ENCODE measurements at places on chromosomes 13 and 19.

DNA sequence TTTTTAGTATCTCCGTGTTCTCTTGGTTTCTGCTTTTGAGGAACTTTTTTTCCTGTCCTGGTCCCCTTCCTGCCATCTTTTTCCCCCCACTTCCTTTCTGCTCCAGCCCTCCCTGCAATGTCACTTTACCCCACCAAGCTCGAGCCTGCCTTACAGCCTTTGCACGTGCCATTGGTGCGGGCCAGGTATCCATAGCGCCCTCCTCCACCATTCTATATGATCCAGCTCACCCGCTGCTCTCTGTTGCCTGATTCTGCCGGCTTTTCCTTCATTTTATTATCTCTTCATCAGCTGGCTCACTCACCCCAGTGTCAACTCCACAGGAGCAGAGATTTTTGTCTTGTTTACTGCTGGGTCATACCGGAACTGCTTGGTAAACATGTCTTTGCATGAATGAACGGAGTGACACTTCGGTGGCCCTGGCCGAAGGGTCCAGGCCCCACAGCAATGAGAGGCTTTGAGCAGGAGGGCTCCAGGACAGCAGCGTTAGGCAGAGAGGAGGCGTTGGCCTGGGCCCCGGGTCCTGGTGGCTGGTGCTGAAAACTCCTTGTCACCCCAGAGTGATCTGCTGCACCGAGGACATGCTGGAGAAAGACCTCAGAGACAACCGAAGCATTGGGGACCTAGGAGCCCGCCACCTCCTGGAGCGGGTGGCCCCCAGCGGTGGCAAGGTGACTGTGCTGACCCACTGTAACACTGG lies 1.2 kb downstream of the MRI1 start:
- no peak for DNase-seq

GRCh38 chr13:110001670-110002275 lies 215.4 kb upstream of the IRS2 start:
- DNase-seq = no peak

DNA sequence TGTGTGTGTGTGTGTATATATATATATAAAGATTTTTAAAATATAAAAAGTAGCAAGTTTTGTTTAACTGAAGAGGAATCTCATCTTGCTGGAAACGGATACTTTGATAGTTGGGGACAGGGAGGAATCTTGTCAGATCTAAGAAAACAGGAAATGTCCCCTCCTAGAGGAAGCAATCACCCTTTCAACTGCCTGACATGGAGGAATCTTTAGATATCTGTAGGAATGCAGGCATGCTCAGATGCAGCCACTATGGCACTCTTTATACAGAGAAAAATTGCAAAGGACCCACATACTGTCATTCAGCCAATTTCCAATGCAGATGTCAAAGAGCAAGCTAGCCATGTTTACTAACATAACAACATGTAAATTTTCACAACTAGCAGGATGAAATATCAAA lies 38.8 kb downstream of the ZNF611 start:
- no peak for DNase-seq

DNA sequence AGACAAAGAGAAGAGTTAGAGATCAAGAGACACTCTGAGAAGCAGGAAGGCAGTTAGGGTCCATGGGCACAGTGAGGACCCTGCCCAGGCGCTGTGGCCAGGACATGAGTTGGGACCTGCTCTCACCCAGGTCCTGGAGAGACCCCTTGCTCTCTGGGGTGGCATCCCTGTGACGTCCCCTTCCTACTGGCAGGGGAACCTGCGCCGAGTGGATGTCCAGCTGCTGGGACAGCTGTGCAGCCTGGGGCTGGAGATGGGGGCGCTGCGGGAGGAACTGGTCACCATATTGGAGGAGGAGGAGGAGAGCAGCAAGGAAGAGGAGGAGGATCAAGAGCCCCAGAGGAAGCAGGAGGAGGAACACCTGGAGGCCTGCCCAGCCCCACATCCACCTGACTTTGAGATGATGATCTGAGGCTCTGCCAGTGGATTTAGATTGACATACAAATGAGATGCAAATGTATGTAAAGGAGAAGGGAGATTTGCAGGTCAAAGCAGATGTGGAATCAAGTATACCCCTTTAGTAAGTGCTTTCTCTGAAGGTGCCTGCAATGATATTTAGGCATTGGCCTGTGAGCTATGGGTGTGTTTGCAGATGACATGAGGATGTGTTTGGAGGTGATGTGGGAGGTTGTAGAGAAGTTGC lies 978 bp downstream of the ERICH4 start:
- DNase-seq = no peak

- DNase-seq = no peak
Observed at GRCh38 chr13:99043831-99044231, 66.0 kb upstream of the DOCK9 start.

DNA sequence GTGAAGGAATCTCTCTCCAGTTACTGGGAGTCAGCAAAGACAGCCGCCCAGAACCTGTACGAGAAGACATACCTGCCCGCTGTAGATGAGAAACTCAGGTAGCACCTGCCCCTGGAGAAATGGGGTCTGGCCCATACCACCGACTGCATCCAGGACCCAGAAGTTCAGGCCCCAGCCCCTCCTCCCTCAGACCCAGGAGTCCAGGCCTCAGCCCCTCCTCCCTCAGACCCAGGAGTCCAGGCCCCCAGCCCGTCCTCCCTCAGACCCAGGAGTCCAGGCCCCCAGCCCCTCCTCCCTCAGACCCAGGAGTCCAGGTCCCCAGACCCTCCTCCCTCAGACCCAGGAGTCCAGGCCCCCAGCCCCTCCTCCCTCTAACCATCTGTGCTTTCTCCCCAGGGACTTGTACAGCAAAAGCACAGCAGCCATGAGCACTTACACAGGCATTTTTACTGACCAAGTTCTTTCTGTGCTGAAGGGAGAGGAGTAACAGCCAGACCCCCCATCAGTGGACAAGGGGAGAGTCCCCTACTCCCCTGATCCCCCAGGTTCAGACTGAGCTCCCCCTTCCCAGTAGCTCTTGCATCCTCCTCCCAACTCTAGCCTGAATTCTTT lies 3.0 kb downstream of the APOC2 start:
- no peak for DNase-seq

- no peak for DNase-seq
Observed at GRCh38 chr19:21269813-21270212, 59.4 kb downstream of the ZNF708 start.

- DNase-seq = no peak
Observed at GRCh38 chr13:41639237-41639904, 182.0 kb downstream of the RGCC start.

- DNase-seq = no peak
Observed at GRCh38 chr13:46716821-46717220, 80.1 kb downstream of the ESD start.

DNA sequence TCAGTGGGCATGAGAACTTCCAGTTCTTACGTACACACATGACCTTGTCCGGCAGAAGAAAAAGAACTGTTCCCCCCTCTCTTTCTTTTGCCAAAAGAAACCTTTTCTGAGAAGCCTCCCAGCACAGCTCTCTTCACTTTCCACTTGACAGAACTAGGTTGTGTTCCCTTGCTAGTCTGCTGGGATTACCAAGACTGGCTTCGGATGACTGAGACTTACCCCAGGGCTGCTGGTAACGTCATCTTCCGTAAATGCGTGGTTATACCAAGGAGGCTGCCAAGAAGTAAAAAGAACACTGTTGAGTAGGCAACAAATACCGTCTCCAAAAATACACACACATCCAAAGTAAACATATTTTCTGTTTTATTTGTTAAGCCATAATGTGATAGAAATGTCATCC lies 908.2 kb downstream of the EFNB2 start:
- no peak for DNase-seq
